ENCODE measurements at places on chromosomes 13 and 19.

DNA sequence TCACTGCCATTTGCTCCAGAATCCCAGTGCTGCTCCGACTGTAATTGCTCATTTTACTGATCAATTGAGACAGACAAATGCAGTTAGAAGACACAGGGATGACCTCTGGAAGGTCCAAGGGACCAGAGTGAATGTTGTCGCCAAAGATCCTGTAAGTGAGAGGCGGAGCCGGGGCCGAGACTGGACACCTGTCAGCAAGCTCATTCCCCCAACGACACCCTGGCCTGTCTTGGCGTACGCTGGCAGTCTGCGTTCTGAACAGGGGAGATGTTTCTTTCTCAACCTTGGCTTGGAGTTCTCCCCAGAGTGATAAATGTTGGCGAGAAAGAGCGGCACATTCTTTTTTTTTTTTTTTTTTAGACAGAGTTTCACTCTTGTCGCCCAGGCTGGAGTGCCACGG lies 24.2 kb downstream of the GADD45B start:
- no peak for DNase-seq

- DNase-seq = no peak
Measured at GRCh38 chr19:45446944-45447343, 20.9 kb upstream of the FOSB start.

DNA sequence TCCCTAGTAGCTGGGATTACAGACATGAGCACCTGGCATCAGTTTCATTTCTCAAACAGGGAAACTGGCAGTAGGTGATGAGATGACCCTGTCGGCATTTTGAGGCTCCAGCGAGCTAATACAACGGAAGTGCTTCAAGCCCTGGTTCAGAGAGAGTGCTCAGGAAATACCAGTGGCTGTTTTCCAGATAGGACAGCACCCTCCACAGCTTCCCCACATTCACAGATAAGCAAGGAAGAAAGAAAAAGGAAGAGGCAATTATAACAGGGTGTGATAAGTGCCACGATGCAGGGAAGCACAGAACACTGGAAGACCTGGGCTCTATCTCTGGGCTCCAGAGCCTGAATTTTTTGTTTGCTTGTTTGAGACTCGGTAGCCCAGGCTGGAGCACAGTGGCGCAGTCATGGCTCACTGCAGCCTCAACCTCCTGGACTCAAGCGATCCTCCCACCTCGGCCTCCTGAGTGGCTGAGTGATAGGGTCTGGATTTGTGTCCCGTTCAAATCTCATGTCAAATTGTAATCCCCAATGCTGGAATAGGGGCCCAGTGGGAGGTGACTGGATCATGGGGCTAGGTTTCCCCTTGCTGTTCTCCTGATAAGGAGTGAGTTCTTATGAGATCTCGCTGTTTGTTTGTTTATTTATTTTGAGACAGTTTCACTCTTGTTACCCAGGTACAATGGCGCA lies 43.5 kb downstream of the PIN1 start:
- peak; percentile 39 for DNase-seq

DNA sequence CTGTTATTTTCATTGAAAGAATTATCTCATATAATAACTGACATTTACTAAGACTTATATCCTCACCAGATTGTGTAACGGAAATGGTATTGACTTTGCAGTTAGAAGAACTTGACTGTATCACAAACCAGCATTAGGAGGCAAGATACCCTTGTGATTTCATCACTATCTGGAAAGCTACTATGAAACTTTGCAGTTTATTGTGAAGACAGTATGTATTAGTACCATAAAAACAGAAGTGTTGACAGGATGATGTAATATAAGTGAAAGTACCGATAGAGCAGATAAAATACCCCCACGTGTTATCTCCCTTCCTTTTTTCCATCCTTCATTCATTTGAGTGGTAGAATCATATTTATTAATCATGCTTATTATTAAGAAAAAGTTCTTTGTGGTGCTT lies 365.7 kb upstream of the KLHL1 start:
- no peak for DNase-seq

- DNase-seq = no peak
Measured at GRCh38 chr19:5050067-5050656, 81.2 kb downstream of the KDM4B start.

DNA sequence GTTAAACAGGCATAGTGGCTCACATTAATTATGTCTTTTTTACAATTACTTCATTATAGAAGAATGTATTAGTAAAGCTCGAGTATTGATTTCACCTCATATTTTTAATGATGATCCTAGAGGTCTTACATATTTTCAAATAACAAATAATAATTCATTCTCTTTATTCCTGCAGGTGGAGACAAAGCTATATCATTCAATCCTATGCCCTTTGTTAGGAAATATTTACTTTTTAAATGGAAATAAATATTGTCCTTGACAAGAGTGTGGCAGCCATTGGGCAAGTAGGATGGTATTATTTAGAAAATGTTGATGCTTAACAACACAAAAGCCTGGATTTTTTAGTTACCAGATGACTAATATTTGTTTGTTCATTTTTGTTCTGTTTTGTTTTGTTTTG lies 127.6 kb downstream of the COG6 start:
- DNase-seq = peak; percentile 57

- peak; percentile 30 for DNase-seq
Measured at GRCh38 chr13:50699874-50700663, 143.4 kb downstream of the DLEU7 start.

DNA sequence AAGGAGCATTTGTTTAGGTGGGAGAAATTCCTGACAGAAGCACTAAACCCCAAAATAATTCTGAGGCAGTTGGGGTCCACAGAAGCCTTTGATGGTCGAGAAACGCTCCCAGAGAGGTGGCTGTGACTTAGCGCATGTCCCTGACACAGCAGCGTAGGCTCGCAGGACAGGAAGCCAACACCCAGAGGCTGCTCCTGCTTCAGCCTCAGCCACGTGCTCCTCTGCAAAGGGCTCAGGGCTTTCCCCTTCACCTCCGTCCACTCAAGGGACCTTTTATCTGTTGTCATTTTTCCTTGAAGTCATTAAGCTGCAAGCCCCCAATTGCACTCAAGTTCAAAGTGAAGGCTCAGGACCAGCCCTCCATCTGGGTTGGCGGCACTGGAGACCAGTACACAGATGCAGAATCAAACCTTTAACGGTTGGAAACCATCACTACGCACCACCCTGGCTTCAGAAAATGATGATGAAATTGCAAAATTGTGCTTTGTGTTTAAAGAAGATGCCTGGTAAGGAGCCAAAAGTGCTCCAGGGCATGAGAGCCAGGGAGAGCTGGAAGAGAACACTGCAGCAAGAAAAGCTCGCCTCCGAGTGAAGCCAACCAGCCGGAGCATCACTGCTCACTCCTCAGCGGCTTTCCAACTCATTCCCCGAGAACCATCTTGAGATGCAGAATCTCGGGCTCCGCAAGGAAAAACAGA lies 219.6 kb downstream of the RAP2A start:
- DNase-seq = no peak

- DNase-seq = peak; percentile 42
Measured at GRCh38 chr13:86684402-86684801, 885.2 kb upstream of the SLITRK6 start.

DNA sequence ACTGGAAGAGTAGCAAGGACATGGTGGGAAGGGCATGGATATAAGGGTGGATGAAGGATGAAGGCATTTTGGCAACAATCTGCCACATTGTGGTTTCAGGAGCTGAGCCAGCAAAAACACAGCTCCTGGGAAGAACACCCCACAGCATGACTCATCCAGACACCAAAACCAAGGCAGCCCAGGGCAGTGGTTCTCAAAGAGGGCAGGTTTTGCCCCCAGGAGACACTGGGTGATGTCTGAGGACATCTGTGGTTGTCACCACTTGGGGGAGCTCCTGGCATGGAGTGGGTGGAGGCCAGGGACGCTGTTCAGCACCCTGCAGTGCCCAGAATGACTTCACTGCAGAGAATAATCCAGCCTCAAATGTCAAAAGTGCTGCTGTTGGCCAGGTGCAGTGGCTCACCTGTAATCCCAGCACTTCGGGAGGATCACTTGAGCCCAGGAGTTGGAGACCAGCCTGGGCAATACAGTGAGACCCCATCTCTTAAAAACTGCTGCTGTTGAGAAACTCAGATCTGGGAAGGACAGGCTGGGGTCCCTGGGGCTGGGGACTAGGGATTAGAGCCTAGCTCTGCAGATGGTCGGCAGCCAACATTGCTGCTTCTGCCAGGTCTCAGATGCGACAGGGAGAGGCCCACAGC lies 16.1 kb downstream of the ZFR2 start:
- DNase-seq = peak; percentile 76

DNA sequence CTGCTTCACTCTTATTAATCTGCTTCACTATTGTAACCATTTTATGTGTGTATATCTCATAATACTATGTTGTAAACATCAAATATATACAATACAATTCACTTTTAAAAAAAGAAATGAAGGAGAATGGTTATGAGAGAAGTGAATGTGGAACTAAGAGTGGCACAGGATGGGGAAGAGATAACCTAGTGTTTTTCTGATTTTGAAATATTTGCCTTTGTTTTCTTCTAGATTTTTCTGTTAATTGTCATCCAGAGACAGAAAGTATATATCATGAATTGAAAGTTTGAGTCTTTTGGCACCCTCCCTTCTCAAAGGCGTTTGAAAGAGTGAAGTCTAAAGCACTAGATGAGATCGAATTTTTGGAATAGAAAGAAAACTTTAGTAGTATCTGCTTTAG lies 2.8 kb downstream of the DNAJC3 start:
- no peak for DNase-seq

DNA sequence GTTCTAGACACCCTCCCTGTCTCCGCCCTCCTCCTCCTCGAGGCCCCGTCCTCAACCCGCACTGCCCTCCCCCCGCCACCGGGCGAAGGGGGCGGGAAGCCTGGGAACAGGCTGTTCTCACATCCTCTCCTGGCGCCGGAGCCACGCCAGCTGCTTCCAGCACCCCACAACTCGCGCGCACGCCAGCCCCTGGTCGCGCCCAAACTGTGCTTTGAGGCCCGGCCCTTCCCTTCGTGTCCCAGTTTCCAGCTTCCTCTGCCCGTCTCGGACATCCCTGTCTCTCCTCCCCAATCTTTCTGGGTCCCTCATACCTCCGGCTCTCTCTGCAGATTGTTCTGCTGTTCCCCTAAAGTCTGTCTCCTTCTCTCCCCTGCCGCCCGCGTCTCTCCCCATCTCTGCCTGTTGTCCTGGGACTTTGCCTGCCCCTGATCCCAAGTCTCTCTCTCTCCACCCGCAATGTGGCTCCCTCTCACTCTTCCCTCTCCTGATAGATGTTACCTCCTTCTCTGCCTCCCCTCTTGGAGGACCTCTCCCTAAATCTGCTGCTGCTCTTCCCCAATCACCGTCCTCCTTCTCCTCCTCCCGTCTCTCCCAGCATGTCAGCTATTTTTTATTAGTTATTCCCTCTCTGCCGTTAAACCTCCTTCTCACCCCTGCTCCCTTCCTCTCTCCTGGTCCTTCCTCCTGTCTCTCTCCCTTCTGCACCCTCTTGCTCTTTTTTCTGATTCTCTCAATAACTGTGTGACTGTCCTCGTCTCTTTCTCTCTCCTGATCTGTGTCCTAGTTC lies 14.2 kb downstream of the DPF1 start:
- peak; percentile 27 for DNase-seq

DNA sequence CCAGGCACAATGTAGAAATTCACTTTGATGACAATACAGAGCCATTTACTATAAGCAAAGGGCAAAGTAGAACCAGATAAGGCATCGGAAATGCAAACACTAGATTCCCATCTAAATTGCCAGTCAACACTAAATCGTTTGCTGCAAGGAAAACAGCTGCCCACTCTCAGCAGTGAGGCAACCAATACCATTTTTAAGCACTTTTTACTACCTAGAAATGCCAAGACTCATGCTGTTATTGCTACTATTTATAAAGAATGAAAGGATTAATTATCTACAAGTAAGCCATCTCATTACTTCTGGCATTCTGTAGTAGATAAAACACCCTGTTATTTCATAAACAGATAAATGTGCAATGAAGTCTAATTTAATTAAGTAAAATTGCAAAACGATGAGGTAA lies 422.0 kb downstream of the FGF14 start:
- no peak for DNase-seq

- DNase-seq = no peak
Measured at GRCh38 chr13:80835902-80836301, 495.0 kb upstream of the SPRY2 start.

DNA sequence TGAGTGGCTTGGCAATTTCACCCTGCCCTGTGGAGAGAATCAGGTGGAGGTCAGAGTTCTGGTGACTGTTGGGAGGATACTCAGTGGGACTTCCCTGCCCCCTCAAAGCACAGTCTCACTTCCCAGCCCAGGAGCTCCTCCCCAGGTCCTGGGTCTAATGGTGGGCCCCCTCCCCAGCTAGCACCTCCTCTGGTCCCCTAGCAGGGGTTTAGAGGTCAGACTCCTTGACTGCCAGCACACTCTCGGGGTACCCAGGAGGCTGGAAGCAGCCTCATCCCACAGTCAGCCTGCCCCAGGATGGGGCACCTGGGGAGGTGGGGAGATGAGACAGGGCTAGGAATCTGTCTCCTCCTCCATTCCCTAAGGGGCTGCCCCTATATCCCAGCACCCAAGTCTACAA lies 65.2 kb downstream of the COLGALT1 start:
- no peak for DNase-seq

DNA sequence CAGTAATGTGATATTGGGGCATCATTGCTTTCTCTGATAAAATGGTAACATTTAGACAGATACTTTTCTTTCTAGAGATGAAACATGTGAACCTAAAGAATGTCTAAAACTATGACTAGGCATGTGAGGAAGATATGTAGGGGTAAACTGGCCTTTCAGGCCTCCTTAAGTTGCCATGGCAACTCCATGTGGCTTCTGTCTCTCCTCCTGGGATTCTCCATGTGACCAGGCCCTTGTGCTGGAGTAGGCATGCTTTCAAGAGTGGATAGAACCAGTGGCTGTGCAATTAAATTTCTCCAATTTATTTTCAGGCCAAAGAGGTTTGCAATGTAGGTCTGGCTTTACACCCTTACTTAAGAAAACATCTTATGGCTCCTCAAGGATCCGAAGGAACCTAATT lies 130.8 kb downstream of the OLFM4 start:
- no peak for DNase-seq

GRCh38 chr13:21458451-21458812 lies 671 bp downstream of the ZDHHC20 start:
- DNase-seq = peak; percentile 13

GRCh38 chr13:22091971-22092300 lies 421.1 kb downstream of the FGF9 start:
- DNase-seq = no peak

GRCh38 chr19:28294395-28294794 lies 918.6 kb downstream of the UQCRFS1 start:
- DNase-seq = peak; percentile 63

DNA sequence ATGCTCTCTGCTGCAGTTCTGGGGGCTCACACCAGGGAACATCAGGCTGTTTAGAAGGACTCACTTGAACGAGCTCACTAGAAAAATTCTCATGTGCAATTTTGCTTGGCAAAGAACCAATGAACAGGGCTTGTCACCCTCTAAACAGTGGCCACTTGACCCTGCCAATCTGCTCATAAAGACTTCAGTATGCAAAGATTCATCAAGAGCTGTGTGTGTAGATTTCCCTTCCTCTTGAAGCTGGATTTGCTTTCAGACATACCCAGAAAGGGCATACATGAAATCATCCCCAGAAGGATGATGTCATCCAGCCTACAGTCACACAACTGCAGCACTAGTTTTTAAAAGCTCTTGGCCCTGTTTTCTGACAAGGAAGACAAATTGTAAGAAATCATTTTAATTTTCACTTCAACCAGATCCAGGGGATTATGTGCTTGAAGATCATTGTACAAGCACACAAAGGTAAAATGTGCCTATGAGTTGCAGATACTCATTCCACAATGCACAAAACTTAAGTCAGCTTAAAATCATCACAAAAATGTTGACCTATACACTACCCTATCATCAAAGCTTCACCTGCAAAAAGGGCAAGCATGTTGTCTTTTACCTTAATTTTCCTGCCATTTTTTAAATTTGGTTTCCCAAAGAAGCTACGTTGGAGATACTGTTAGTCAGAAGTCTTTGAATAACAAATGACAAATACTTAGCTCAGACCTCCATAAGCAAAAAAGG lies 5.2 kb upstream of the STK24 start:
- DNase-seq = peak; percentile 73
